ENCODE measurements at places on chromosomes 6 and 20.

GRCh38 chr6:149615805-149616204 is 32.7 kb downstream of the KATNA1 start:
- no peak overlapping the region for H3K27ac ChIP-seq
- no peaks in the 10 kb centered on the region for H3K4me1 ChIP-seq
- H3K4me3 ChIP-seq: no peak overlapping the region
- no peaks in the 10 kb centered on the region for H3K27me3 ChIP-seq
- DNase-seq: no peak
- H3K36me3 ChIP-seq: peaks cover 5% of the 10 kb centered on the region

DNA sequence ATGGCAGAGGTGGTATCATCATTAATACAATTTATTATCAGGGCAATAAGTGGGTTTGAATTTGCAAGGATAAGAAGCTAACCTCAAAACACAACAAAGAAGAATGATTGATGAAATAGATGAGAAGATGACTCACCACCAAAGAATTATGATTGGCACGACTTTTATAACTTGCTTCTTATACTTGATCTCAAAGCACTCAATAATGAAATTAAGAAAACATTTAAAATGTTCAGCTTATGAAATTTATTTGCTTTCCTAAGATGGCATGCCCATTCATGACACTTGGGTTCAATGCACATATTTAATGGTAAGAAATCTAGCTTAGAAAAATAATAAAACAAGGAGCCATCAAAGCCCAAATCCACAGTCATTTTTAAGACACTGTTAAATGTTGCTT is 477.5 kb downstream of the GJA1 start:
- no peaks in the 10 kb centered on the region for H3K36me3 ChIP-seq
- H3K27ac ChIP-seq: no peak overlapping the region

DNA sequence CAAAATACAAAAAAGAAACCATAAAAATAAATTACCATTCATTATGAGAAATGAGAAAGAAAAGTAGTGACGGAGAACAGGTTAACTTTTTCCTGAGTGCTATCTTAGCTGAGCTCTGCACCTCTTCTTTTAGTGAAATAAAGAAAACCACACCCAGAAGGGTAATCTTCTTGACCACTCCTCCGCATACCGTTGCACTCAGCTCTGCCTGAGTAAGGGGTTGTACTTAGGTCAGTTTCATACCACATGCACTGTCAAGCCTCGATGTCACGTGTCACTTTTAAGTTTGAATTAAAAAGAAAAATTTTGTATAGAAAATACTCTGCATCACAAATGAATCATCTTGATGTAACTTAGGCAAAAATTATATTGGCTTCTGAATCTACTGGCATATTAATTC is 2.8 kb downstream of the EZR start:
- no peak for DNase-seq
- peak overlapping the region; percentile 73 for H3K4me3 ChIP-seq
- peaks cover 49% of the 10 kb centered on the region for H3K4me1 ChIP-seq
- peaks cover 3% of the 10 kb centered on the region for H3K36me3 ChIP-seq
- peak overlapping the region; percentile 97 for H3K27ac ChIP-seq

DNA sequence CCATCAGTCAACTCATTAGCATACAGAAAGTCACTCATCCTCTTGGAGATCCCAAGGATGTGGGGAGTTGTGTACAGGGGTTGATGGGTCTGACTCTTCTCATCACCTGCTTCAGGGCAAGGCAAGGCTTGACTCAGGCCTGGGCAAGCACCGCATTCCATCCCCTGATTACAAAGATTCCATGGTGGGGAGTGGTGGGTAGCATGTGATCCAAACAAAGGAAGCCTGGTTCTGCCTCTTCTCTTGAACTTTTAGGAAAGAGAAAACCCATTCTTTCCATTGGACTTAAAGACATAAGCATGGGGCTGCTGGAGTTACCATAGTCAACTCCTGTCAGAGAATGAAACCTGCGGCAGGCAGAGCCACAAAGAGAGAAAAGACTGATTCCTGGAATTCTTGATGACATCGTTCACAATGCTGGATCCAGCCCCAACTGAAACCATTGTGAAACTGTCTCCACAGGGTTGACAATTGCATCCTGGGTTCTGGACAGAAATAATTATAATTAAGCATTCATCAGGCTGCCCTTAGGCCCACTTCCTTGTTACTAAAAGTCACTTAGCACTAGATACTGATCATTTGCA is 235.8 kb upstream of the KCNG1 start:
- no peaks in the 10 kb centered on the region for H3K4me1 ChIP-seq
- no peaks in the 10 kb centered on the region for H3K36me3 ChIP-seq
- no peak for DNase-seq
- H3K4me3 ChIP-seq: no peak overlapping the region

GRCh38 chr6:137350857-137351256 is 131.7 kb upstream of the IFNGR1 start:
- no peak for DNase-seq
- H3K36me3 ChIP-seq: no peaks in the 10 kb centered on the region
- H3K4me3 ChIP-seq: no peak overlapping the region
- no peak overlapping the region for H3K27ac ChIP-seq

DNA sequence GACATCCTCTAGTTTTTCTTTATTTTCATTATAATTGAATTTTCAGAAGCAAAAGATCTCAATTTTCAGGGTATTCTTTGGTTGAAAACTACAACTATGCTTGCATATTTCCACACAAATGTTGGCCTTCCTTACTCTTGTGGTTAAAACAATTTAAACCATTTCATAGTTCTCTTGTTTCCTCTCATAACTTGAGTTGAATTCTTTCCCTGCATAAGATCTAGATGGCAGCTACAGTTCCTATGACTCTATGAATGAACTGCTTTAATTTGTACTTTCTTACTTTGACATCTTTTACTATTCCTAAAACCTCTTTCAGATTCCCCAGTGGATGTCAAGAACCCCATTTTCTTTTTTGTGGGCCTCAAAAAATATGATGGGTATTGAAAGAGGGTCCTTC is 564.5 kb downstream of the NKAIN2 start:
- no peak overlapping the region for H3K27ac ChIP-seq
- no peak for DNase-seq
- no peaks in the 10 kb centered on the region for H3K4me1 ChIP-seq
- no peaks in the 10 kb centered on the region for H3K27me3 ChIP-seq

DNA sequence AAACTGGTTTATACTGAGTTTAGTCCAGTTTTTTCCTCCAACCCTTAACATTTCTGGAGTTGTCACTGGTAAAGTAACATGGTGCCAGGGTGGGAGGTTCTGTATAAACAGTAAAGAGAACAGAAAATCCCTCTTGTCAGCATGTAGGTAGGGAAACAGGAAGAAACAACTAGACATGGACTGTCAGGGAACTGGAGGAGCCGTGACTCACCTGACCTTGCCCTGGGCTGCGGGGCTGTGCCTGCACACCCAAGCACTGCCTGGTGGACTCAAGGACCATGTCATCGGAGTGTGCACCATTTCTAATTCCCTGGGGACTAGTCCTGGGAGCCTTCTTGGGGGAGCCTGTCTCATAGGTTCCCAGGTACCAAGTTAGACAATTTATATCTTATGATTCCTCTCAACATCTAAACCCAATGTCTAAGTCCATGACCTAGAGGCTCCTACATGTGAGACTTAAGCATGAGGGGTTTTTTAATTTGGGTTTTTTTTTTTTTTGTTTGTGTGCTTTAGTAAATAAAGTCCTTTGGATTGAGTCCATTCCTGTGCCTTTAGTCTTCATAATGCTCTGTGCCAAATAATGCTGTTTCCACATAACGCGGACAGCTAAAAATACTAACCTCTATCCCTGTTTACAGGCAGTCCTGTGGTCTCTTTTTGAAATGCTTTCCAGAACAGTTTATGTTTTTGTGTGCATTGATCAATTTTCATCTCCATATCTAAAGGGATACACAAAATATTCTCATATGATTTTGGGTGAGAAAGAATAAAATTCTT is 136.9 kb upstream of the SUPT3H start:
- H3K27ac ChIP-seq: no peak overlapping the region
- H3K4me1 ChIP-seq: no peaks in the 10 kb centered on the region
- DNase-seq: no peak
- H3K27me3 ChIP-seq: no peaks in the 10 kb centered on the region

- no peak overlapping the region for H3K4me3 ChIP-seq
- no peak overlapping the region for H3K27ac ChIP-seq
- no peak for DNase-seq
- no peaks in the 10 kb centered on the region for H3K27me3 ChIP-seq
- H3K4me1 ChIP-seq: no peaks in the 10 kb centered on the region
Observed at GRCh38 chr6:8070718-8071117, 6.5 kb upstream of the BLOC1S5 start.

GRCh38 chr6:66429210-66429609 is 722.2 kb upstream of the EYS start:
- DNase-seq: no peak
- H3K4me3 ChIP-seq: no peak overlapping the region
- H3K27me3 ChIP-seq: no peaks in the 10 kb centered on the region
- no peaks in the 10 kb centered on the region for H3K4me1 ChIP-seq

GRCh38 chr20:39713076-39713840 is 751.1 kb downstream of the DHX35 start:
- no peaks in the 10 kb centered on the region for H3K36me3 ChIP-seq
- no peak overlapping the region for H3K4me3 ChIP-seq
- no peak for DNase-seq
- H3K4me1 ChIP-seq: no peaks in the 10 kb centered on the region
- H3K27me3 ChIP-seq: no peaks in the 10 kb centered on the region

Data from effector memory CD4-positive, alpha-beta T cell (primary cell).